BE2C (cell line): ENCODE measurements at places on chromosomes 1 and 21.

- no peak for DNase-seq
These were observed 75.7 kb downstream of the UCHL5 start for GRCh38 chr1:192983349-192983980.

GRCh38 chr1:6927626-6928025 is 142.4 kb downstream of the CAMTA1 start:
- no peak for DNase-seq

DNA sequence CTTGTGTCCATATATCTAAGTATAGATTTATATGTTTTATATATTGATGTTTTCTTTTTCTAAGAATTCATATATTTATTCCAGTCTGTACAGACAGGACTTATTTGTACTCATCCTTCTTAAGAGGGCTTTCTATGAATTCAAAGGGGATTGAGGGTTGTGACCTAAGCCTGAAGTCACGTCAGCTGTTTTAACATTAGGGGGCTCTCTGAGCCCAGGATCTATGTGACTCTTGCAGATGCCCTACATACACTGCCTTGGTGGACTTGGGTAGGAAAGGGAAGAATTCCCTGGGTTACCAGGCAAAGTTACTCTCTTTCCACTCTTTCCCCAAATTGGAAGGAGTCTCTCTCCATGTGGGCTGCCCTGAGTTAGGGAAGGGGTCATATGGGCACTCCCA is 283.8 kb upstream of the DAB1 start:
- no peak for DNase-seq

GRCh38 chr1:8116894-8117264 is 90.8 kb upstream of the ERRFI1 start:
- no peak for DNase-seq

DNA sequence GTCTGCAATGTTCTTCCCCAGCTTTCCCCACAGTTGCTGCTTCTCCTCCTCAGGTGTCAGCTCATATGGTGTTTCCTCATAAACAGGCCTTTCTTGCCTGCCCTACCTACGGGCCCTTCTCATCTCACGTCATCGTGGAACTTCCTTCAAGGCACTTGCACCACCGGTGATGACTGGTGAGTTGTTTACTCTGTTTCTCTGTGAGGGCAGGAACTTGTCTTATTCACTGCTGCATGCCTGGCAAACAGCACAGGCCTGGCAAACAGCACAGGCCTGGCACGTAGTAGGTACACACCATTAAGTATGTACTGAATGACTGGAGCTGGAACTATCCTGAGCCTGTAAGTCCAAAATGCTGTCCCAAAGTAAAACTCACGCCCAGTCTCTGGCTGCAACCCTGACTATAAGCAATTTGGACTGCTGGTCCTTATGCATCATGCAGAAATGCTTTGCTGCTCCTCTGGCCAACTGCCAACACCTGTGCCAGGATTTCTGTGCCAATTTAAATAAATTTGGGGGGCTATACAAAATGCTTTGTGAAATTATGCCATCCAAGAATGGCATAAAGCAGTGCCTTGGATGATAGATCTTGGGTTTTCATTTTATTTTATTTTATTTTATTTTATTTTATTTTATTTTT is 25.7 kb downstream of the STK40 start:
- no peak for DNase-seq

- DNase-seq: no peak
These were observed 177.5 kb downstream of the HIVEP3 start for GRCh38 chr1:41741244-41741643.

DNA sequence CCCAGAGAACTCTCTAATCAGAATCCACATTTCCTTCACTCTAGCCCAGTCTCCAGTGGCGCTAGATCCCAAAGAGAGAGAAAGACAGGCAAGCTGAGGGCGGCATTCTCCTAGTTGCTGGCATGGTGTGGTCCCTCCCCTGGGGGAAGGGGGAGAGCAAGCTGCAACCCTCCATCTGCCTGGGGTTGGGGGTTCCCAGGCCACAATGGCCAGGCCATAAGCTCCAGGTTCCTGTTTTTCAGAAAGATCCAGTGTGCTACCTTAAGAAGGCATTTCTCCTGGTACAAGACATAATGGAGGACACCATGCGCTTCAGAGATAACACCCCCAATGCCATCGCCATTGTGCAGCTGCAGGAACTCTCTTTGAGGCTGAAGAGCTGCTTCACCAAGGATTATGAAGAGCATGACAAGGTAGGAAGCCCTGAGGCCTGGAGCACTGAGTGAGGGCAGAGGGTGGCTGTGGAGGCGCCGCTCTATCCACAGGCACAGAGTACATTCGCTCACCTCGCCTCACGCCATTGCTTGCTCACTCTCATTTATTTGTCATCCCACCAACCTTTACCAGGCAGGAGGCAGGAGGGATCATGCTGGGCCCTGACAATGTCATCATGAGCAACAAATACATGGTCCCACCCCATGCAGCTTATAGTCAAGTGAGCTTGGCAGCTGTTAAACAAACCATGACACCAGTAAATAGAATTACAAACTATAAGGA is 6.6 kb downstream of the CSF1 start:
- no peak for DNase-seq

GRCh38 chr1:60151311-60151710 is 77.7 kb upstream of the C1orf87 start:
- no peak for DNase-seq

DNA sequence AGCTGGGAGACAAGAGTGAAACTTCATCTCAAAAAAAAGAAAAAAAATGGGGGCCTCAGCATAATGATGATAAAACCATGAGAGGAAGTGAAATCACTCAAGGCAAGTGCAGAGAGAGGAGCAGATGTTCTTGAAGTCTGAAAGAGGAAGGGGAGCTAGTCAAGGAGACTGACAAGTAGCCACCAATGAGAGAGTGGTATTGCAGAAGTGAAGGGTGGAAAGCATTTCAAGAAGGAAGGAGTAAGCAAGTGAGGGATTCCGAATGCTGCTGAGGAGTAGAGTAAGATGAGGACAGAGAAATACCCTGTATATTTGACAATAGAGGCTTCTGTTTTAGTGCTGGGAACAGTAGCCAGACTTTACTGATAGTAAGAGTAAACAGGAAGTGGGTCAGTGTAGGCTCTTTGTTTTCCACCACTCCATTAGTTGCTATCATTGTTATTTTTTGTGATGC is 2.9 kb downstream of the TATDN3 start:
- no peak for DNase-seq

GRCh38 chr1:227540170-227541098 is 22.9 kb upstream of the ZNF678 start:
- peak; percentile 2 for DNase-seq

DNA sequence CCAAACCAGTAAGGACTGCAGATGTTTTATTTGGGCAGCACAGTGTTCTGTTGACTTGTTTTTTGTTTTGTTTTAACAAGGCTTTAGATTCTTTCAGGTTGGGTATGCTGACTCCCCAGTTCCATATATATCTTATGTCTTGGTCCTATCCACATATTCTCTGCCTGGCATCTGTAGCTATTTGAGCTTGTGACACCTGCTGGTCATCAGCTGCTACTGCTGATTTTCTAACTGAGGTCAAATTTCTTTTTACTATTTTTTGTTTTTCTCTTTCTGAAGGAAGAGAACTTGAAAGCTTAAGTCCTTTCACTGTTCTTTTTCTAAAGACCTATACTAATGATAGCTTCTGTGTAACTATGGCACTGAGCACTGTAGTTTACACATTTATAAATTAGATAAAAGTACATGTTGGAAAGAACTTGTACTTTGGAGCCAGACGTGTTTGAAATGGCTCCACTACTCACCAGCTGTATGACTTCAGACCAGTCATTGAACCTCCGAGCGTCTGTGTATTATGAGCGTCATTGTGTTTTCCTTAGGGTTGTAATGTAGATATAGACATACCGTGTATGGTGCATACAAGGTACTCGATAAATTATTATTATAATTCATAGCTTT is 109.4 kb downstream of the NRDC start:
- DNase-seq: peak; percentile 9

- DNase-seq: no peak
These were observed 10.3 kb downstream of the LMNA start for GRCh38 chr1:156124557-156125483.

- no peak for DNase-seq
These were observed 70.5 kb upstream of the NGF start for GRCh38 chr1:115408533-115408932.

- DNase-seq: no peak
These were observed 46.0 kb upstream of the FOXO6 start for GRCh38 chr1:41315146-41315822.

DNA sequence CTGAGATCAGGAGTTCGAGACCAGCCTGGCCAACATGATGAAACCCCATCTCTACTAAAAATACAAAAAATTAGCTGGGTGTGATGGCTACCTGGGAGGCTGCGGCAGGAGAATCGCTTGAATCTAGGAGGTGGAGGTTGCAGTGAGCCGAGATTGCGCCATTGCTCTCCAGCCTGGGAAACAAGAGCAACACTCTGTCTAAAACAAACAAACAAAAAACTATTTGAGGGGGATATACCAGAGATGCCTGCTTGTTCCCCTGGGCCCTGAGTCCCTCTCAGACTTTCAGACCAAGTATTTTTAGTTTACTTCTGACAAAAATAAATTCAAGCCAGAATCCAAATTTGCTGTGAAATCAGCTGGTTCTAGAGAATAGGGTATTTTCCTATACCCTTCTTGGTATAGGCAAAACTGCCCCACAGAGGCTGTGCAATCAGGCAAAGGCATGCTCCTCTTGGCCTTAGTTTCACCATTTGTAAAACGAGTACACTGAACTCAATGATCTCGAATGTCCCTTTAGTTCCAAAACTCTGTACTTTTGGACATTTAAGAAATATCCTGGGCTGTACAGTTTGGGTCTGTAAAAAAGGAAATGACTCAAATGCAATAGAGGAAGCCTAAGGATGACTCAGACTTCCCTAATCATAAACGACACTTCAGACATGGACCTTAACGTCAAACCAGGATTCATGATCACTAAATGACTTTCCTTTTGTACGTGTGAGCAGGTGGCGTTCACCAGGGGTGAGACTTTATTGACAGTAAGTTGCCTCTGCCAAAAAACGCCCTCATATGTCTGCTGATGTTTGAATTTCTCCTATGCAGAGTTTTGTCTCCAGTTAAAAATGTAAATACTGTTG is 16.1 kb downstream of the ENSA start:
- DNase-seq: no peak

GRCh38 chr1:155320661-155321617 is at the start of gene RUSC1:
Gene RUSC1 (plus strand): TSS chr1:155320894. CDS start chr1:155321774, 880 bp downstream.
- DNase-seq: peak; percentile 88

- no peak for DNase-seq
These were observed 100.2 kb downstream of the DISP1 start for GRCh38 chr1:222914861-222915632.

- DNase-seq: no peak
These were observed 250.1 kb downstream of the HMCN1 start for GRCh38 chr1:185984113-185984836.

DNA sequence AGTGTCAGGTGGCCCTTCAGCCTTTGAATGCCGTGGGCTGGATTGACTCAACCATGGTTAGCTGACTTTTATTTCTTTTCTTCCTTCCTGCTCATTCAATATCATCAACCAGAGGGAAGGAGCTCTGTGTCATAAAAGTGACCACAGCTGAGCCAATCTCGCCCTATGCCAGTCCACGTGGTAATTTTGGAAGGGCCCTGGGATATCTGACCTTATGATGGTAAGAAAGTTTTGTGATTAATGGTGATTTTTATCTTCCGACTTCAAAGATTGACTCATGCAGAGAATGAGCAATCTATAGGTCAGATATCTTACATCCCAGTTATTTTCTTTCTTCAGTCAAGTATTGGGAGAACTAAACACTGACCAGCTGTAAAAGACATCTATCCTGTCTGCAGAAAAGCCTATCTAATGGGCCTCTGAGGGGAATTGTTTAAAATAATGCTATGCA is 170.3 kb downstream of the ZC3H11B start:
- DNase-seq: no peak

- peak; percentile 74 for DNase-seq
These were observed 3.5 kb upstream of the ARID1A start for GRCh38 chr1:26692211-26692792.

- DNase-seq: no peak
These were observed 3.3 kb downstream of the CD46 start for GRCh38 chr1:207754974-207755700.

GRCh38 chr21:17921579-17922530 is 102.7 kb upstream of the C21orf91 start:
- DNase-seq: peak; percentile 28

GRCh38 chr1:100249537-100250257 is at the start of gene DBT:
Gene DBT (minus strand): TSS chr1:100249834. CDS start chr1:100249820, 14 bp downstream.
- DNase-seq: peak; percentile 96

- no peak for DNase-seq
These were observed 2.0 kb downstream of the ZMYM6 start for GRCh38 chr1:35029761-35030160.

DNA sequence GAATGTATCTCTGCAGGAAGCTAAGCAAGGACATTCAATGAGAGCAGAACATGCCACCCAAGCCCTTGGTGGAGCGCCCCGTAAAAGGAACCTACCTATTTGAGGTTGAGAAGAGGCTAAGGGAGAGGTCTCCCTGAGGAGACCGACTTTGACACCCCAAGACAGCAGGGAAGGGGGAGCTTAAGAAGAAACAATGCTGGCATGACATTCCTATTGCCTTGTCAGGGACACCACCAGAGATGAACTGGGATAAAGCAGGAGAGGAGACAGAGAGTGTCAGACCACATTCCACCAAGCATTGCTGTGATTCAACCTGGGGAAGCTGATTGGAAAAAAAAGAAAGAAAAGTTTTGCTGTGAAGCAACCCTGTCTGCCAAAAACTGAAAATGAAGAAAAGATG is 13.3 kb upstream of the S100A2 start:
- no peak for DNase-seq

- no peak for DNase-seq
These were observed 46.8 kb downstream of the ADAMTS5 start for GRCh38 chr21:26920055-26920454.

GRCh38 chr21:26708223-26708800 is 135.2 kb upstream of the CYYR1 start:
- no peak for DNase-seq
